ELR (cell line): ENCODE measurements at places on chromosomes 4 and X.

- no peak for DNase-seq
Observed at GRCh38 chrX:97452283-97452682, 568.6 kb downstream of the RPA4 start.

- DNase-seq = no peak
Observed at GRCh38 chr4:1575418-1576303, 108.5 kb downstream of the FAM53A start.

DNA sequence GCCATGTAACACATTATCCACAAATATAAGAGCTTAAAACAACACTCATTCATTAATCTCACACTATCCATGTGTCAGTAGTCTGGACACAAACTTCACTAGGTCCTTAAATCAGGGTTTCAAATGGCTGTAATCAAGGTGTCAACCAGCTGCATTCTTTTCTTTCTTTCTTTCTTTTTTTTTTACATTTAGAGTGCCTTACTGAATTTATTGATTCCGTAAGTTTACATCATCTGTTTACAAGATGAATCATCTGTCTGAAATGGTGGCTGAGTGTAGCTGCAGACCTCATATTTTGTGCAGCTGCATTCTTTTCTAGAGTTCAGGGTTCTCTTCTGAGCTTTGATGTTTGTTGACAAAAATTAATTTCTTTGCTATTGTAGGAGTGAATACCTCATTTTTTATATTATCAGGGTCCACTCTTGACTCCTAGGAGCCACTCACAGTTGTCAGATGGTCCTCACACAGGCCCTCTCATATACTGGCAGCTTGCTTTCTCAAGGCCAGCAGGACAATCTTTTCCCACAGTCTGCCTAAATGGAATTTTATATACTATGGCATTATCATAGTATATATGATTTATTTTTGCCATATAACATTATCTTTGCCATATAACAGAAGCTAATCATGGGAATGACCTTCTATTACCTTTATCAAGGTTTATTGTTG lies 37.8 kb downstream of the SPOCK3 start:
- peak; percentile 66 for DNase-seq

GRCh38 chr4:39068907-39069306 lies 6.9 kb downstream of the KLHL5 start:
- DNase-seq = no peak

- DNase-seq = peak; percentile 41
Observed at GRCh38 chr4:151804821-151805220, 44.0 kb upstream of the GATB start.

GRCh38 chr4:123661080-123661737 lies 264.6 kb downstream of the SPRY1 start:
- peak; percentile 41 for DNase-seq

DNA sequence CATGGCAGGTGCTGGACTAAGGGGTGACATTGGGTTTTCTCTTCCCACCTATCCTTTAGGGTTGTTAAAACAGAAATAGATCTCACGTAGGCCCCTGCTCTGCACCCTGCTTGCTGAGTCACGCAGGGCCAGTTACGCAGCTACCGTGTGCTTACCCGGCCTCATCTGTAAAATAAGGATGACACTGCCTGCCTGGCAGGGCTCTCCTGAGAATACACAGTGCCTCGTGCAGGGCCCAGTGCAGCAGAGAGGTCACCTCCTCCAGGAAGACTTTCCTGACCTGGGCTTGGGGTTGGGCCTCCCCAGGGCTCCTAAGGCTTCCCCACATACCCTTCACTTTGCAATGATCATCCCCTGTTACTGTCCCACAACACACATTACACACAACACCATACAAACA lies 33.6 kb upstream of the JAKMIP1 start:
- DNase-seq = no peak

DNA sequence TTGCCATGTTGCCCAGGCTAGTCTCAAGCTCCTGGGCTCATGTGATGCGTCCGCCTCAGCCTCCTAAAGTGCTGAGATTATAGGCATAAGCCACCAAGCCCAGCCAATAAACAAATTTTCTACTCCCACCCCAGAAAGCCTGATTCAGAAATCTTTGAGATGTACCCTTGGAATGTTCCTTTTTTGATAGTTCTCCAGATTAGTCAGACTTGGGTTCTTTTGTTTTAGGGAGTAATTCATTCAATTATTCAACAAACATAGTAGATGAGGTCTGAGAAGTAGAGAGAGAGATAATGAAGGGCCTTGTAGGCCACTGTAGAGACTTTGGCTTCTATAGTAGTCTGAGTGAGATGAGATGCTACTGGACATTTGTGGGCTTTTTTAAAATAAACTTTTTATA lies 27.8 kb downstream of the RP2 start:
- no peak for DNase-seq

DNA sequence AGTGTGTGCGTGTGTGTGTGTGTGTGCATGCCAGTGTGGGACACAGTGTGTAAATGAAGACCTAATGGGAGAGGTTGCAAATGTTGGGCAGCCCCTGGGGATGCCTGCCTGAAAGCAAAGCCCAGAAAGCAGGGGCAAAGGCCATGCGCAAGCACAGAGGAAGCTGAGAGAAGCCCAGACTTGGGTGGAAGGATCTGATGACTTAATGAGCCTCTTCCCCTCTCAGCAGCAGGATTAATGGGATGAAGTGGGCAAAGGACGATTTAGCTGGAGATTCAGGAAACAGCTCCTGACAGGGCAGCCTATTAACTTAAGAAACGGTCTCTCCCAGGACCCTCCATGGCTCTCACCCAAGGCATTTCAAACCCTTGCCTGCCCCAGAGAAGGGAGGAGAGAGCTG lies 107.3 kb downstream of the EFNB1 start:
- no peak for DNase-seq

GRCh38 chr4:25129917-25130316 lies 30.3 kb downstream of the SEPSECS start:
- DNase-seq = no peak

DNA sequence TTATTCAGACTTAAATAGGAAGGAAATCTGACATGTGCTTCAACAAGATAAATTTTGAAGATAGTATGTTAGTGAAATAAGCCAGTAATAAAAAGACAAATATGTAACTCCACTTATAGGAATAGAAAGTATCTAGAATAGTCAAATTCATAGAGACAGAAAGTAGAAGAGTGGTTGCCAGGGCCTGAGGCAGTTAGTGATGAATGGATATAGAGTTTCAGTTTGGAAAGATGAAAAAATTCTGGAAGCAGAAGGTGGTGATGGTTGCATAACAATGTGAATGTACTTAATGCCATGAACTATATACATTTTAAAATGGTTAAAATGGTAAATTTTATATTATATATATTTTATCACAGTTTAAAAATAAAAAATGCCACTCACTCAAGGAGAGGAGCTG lies 54.3 kb downstream of the HAND2 start:
- no peak for DNase-seq

- DNase-seq = peak; percentile 2
Observed at GRCh38 chr4:52091801-52092200, 40.7 kb downstream of the SPATA18 start.

- peak; percentile 58 for DNase-seq
Observed at GRCh38 chrX:70613295-70613694, 168.7 kb downstream of the DLG3 start.

DNA sequence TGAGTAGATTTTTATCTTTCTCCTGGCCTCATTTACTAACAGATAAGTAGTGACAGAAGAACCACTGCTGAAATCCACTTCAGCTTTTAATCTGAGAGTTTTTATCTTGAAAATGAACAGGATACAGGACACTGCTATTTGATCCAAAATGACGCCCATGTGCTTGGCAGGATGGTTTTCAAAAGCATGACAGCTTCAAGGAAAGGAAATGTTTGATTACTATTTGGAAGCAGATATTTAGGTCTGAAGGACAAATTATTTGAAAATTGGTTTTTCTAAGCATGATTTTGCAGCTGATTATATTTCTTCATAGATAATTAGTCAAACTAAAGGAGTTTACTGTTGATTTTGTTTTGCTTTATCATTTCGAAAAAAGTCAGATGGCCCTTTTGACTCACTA lies 11.1 kb downstream of the PACRGL start:
- DNase-seq = no peak

DNA sequence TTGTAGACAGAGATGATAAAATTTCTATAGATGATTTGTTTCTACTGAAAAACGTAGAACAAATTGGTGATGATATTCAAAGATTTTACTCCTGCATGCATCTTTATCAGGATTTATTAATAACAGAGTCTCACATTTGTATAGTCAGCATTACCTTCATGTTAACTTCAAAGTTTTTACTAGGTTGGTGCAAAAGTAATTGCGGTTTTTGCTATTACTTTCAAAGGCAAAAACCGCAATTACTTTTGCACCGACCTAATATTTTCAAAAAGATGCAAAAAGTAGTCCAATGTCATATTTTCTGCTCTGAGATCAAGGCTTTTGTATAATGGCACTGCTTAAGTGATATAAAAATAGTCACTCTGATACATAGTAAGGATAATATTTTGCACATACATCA lies 536.4 kb upstream of the ADGRL3 start:
- DNase-seq = no peak

DNA sequence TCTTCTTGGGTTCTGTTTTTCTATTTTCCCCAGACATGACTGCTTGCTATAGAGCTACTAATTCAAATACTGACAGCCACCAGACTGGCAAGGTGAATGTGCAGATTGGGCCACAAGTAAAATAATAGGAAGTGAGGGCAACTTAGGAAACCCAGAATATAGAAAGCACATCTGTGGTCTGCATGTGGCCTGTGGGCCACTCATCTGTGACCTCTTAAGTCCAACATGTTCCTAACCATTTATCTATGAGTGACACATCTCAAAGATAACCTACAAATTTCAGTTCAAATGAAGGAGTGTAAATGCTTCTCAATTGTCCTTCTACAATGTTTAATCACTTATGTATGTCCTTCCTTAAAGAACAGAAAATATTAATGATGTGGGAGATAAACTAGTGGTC lies 128.9 kb downstream of the REELD1 start:
- DNase-seq = no peak

GRCh38 chrX:13469963-13470684 lies 99.3 kb upstream of the EGFL6 start:
- DNase-seq = peak; percentile 84

DNA sequence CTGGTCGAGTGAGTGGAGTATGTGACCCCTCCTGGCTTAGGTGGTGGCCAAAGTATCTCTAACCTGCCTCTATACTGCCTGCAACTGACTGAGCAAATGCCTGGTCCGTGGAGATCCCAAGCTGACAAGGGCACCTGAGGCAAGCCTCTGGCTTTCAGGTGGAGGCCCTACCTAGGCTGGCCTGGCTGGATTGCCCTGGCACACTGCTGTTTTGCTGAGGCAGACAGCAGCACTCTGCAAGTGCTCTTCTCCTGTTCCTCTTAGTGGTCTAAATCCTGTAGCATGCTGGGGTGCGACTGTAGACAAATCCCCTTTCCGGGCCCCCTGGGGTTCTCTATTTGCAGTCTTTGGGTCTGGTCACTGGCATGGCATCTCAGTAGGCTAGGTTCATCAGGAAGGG lies 44.8 kb downstream of the PNMA5 start:
- DNase-seq = no peak

- no peak for DNase-seq
Observed at GRCh38 chrX:9927698-9928482, 39.3 kb upstream of the CLDN34 start.

DNA sequence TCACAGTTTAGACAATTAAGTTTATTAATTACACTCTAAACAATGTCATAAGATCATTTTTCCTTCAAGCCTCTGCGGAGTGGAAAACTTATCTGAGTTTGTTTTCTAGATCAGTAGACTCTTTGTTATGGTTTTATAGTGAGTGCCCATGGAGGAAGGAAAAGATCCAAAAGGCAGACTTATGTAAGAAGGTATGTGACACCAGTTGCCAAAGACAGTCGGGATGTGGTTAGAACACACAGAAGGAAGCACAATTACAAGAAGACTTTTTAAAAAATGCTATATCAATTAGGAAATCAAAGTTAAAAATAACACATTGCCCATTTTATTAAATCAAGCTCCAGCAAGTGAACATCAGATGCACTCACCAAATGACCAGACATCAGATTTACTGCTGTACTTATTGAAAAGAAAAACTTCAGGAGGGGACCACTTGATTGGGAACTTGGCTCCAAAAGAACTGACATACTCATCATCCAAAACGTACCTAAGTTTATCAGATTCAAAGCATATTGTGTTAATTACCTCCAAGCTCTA lies 57.1 kb downstream of the NIPAL1 start:
- no peak for DNase-seq

GRCh38 chr4:28004520-28004919 lies 1143.9 kb downstream of the STIM2 start:
- no peak for DNase-seq
